ENCODE measurements at places on chromosomes 7 and 10.

GRCh38 chr7:14739168-14739840 lies 163.2 kb downstream of the DGKB start:
- no peak for DNase-seq

DNA sequence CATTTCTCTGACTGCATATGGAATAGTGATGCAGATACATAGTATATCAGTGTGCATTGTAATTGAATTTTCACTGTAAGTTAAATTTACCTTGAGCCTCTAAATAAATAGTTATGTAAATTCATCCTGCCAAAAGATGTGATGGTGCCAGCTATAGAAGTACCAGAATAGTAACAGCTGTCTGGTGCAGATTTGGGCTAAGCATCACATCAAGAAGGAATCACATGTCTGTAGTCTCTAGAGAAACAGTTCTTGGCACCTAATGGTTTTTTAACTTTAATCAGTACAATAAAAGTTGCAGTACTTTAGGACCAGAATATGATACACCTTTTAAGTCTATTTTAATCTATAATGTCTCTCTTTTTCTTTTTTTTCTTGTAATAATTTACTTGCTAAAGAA lies 17.4 kb downstream of the PLEKHA1 start:
- DNase-seq, result no peak

- no peak for DNase-seq
Measured at GRCh38 chr7:24652251-24652939, 79.1 kb downstream of the PALS2 start.

DNA sequence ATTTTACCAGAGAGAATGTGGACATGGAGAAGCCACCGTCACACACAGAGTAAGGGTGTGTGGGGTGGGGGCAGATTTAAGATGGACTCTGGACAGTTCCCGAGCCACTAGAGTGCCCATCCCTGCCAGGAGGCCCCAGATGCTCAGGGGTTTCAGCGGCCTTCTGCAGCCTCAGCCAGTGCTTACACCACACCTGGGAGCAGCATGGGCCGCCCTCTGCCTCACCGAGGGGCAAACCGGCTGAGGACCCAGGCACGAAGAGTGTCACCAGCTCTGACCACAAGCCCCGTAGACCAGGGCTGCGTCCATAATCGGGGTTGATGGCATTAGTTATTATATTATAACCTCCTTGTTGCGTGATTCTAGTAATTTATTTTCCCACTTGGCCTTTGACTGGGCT lies 6.7 kb upstream of the MNX1 start:
- no peak for DNase-seq
